Stimulated activated naive CD4-positive, alpha-beta T cell (primary cell): ENCODE measurements at places on chromosomes 5 and 9.

DNA sequence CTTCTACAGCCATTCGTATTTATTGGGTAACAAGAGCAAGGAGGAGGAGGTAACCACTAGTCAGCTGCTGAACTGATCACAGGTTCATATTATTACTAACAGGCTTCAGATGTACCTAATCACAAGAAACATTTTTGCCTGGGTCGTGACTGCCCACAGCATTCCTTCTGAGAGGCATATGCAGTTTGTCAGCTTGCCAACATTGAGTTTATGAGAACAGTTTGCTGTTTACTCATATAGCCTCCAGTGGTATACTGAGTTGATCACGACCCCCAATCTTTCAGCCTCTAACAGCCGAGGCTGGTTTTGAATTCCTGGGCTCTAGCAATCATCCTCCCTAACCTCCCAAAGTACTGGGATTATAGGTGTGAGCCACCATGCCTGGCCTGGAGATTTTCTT, 693.6 kb downstream of the TLE1 start:
- DNase-seq = no peak

- DNase-seq = no peak
Observed at GRCh38 chr9:74775396-74775795, 112.3 kb downstream of the TRPM6 start.

- DNase-seq = no peak
Observed at GRCh38 chr5:166898166-166898565, 1393.3 kb upstream of the WWC1 start.

- DNase-seq = no peak
Observed at GRCh38 chr9:34362614-34363214, 14.0 kb downstream of the MYORG start.

- no peak for DNase-seq
Observed at GRCh38 chr9:115415450-115415849, 297.5 kb upstream of the TNC start.

DNA sequence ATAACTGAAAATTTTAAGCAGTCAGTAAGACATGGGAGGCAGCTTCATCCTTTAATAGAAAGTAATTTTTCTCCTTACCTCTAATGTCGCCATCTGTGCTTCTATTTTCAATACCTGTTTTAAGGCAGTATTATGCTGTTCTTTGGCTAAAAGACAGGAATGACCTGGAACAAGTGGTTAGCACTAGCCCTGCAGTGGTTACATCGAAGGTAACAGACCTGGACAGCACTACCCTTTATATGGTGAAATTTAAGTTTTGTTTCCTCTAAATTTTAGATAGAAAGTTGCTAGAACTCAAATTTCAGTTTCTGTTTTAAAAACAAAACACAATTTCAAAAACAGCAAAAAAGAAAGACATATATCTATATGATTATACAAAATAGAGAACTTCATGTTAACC, 534.1 kb upstream of the CDH6 start:
- no peak for DNase-seq

GRCh38 chr5:58851571-58851970, 268.7 kb downstream of the RAB3C start:
- DNase-seq = no peak

DNA sequence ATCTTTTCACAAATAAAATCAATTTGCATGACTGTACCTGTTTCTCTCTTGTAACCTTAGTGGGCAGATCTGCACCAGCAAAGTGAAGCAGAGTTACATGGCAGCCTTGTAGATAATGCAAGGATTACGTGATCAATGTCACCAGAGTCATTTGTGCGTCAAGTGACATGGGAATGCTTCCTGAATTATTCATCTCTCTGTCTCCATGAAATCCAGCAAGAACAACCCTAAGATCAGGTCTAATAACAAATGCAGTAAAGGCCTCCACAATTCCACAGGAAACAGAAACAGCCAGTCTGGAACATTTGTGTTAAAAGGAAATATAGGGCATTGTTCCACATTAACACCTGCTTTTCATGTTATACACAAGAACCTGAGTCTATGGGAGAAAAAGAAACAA, 7.8 kb downstream of the GZMA start:
- DNase-seq = no peak

- DNase-seq = no peak
Observed at GRCh38 chr5:112004867-112005622, 248.1 kb upstream of the NREP start.
